Activated CD4-positive, alpha-beta T cell treated with anti-CD3 and anti-CD28 coated beads, Interleukin-2, amount 10 ng/mL, durations not matched to agents 7 days and 5 days (primary cell): ENCODE measurements at places on chromosomes 1 and 21. TPM values are rescaled to one million over a fixed set of nuclear protein-coding genes. Genes with fewer than 3 reads are reported as not detected.

DNA sequence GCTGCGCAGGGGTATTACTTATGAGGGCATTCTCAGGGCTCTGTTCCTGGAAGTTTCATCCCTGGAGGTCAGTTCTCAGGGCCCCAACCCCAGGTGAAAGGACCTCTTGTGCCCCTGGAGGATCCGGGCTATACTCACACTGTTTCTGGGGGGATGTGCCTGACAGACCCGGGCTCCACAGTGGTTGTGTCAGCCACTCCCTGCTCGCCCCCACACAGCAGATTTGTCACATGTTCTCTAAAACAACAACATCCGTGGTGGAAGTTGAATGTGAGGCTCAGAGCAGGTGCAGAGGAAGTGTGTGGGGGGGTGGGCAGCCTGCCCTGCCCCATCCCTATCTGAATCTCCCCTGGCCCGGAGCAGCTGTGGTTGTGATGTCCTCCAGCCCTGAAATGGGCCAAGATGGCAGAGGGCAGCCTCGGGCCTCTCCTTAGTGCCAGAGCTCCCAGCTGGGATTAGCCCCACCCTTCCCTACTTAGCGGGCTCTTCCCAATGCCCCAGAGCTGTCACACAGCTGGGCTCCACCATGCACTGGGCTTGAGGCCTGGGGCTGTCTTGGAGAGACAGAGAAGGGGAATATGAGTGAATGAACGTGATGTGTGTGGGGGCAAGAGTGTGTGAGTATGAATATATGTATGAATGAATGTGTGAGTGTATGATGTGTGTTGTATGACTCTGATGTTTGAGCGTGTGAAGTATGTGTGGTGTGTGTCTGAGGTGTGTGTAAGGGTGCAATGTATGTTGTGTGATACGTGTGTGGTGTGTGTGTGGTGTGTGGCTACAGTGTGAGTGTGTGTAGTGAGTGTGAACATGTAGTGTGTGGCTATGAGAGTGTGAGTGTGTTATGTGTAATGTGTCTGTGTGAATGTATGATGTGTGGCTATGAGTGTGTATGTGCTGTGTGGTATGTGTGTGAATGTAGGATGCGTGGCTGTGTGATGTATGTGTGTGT is 1.5 kb upstream of the FCMR start:
- peaks cover 31% of the 10 kb centered on the region for H3K4me1 ChIP-seq
- peaks cover 18% of the 10 kb centered on the region for H3K36me3 ChIP-seq
- H3K4me3 ChIP-seq = no peak overlapping the region
- H3K27ac ChIP-seq = no peak overlapping the region

DNA sequence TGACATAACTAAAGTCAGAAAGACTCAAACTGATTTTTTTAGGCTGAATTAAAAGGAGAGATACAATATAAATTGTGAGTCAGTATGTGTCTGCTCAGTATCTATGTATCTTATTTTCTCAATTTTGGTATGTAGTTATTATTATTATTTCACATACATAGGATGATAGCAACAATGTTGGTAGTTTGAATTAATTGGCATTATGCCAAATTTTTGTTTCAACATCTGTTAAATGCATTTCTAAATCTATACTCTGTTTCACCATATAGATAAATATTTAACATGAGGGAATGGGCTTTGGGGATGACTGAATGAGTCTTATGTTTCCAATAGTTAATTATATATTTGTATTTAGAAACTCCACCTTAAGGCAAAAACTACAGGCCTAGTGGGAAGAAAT is 12.6 kb upstream of the HMCN1 start:
- DNase-seq = no peak
- H3K4me1 ChIP-seq = no peaks in the 10 kb centered on the region
- peaks cover 16% of the 10 kb centered on the region for H3K27me3 ChIP-seq
- H3K4me3 ChIP-seq = no peak overlapping the region
- H3K27ac ChIP-seq = no peak overlapping the region

GRCh38 chr1:220235462-220235861 is 36.8 kb downstream of the RAB3GAP2 start:
- no peak for DNase-seq
- peaks cover 24% of the 10 kb centered on the region for H3K36me3 ChIP-seq
- no peaks in the 10 kb centered on the region for H3K27me3 ChIP-seq
- H3K27ac ChIP-seq = no peak overlapping the region
- H3K4me3 ChIP-seq = no peak overlapping the region

DNA sequence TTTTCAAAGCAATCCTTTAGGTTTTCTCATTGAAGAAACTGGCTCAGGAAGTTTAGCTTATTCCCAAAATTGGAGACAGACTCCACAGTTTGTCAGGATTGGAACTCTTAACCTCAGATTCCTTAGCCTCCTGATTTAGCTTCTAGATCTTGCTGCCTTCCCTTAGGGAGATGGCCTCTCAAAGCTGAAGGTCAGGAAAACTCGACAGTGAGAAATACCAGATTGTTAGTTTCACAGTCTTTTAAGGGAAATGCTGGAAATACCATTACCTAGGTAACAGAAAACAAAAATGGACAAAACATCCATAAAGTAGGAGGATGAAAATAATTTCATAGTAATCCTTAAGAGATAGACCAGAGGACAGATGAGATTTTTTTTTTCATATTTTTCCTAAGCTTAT is 7.8 kb downstream of the RASAL2 start:
- H3K36me3 ChIP-seq = no peaks in the 10 kb centered on the region
- H3K27me3 ChIP-seq = peaks cover 7% of the 10 kb centered on the region
- no peak overlapping the region for H3K4me3 ChIP-seq
- no peaks in the 10 kb centered on the region for H3K4me1 ChIP-seq

PSMD4 gene
- total RNA-seq = 170 TPM

DNA sequence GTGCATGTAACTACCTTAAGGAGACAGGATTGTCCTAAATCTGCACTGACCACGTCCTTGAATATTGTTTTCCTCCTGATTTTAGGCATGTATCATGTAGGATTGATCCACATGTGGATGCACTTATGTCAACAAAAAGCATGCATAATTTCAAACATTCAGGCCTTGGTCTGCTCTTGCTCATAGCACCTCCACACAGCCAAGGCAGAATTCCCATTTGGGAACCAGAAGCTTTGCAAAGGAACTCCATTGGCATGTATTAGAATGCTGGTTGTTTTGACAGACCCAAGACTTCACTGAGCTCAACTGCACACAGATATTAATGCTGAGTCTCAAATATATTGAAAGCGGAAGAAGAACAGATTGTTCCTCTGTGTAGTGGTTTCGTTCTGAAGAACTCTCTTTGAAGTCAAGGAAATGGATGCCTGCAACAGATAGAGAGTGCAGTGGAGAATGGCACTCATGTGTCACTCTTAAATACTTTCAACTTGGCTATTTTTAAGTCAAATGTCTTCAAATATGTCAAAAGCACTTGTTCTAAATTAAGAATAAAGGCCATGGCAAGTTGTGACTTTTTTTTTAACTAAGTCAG is 387.6 kb downstream of the LTN1 start:
- H3K4me3 ChIP-seq = no peak overlapping the region
- peak; percentile 29 for DNase-seq
- peaks cover 29% of the 10 kb centered on the region for H3K36me3 ChIP-seq

DNA sequence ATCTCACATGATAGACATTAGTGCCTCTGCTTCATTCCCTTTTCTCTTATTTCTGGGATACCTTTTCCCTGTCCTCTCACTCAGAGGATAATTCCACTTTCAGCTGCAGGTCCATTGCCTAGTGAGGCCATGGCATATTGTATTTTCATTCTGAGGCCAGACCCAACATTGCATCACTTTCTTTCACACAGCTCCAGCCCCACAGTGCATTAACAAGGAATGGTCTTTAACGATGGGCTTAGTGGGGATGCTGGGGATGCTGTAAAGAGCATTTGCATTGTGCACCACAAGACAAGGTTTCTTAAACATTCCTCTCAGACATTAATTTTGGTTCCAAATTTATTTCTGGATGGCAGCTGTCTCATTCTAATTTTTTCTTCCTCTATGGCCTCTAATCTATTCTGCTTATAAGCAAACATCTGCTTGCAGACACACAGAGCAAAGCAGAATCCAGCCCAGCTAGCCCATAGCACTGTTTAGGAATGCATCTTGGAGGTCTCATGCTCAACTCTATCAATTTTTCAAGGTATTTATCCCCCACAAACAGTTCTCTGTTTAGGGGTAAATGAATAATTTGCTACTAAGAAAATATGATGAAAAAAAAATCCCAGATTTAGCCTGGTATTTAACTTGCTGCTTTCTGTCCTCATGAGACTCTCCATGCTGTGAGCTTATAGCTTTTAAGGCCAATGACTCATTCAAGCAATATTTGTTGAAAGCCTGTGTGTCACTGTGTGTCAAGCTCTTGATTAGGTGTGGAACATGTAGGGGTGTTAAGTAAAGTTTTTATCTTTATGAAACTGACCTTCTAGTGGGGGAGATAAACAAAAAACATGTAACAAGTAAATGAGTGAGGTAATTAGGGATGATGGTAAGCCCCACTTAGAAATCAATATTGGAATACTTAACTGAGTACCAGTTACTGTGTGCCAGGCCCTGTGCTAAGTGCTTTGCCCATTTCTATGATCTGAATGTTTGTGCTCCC is 44.5 kb upstream of the CCDC190 start:
- H3K4me3 ChIP-seq = no peak overlapping the region
- no peak for DNase-seq
- no peak overlapping the region for H3K27ac ChIP-seq
- no peaks in the 10 kb centered on the region for H3K4me1 ChIP-seq

CD48 gene
- total RNA-seq = 294 TPM
